ENCODE measurements at places on chromosomes 12 and 14.

GRCh38 chr14:22304326-22304725, 284.7 kb downstream of the DAD1 start:
- no peak for DNase-seq

DNA sequence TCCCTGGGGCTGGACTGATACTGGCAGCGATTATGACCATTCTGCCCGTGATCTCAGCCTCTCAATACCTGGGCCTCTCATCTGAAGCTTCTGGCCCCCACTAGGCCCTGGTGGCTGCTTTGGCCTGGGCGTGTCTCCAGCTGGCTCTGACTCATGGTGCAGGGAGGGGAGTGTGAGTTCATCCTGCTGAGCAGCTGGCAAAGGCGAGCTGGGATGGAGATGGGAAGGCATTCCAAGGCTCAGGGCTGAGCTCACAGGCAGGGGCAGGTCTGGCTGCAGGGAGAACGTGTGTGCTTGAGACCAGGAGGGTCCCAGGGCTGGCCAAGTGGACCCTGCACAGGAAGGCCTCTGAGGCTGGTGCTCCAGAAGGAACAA, 221.8 kb downstream of the TMEM121 start:
- no peak for DNase-seq

GRCh38 chr12:107801150-107801549, 26.6 kb downstream of the ASCL4 start:
- no peak for DNase-seq

DNA sequence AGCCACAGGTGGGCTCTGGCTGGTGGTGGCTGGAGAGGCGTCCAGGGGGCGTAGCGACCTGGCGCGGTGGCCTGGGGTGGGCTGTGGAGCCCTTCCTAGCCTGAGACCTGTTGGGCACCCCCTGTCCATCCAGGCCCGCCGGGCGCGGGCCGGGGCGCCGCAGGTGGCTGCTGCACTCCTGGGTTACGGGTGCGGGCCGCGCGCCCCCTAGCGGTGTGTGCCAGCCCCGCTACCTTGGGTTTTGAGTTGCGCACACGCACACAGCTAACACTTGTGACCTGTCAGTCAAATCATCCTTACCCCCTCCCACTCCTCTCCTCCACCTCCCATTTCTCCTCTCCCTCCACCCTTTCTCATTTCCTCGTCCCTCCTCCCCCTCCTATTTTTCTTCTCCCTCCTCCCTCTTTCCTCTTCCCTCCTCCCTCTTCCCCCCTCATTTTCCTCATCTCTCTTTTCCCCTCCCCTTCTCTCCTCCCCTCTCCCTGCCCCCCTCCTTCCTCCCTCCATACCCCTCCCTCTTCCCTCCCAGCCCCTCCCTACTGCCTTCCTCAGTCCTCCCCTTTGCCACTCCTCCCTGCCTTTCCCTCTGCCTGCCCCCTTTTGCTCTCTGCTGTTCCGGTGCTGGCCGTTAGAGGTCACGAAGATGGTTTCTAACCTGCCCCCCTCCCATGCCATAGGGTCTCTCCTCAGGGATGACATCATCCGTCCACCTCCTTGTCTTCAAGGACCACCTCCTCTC, 2.3 kb downstream of the MEG3 start:
- no peak for DNase-seq

GRCh38 chr12:46492471-46493085, 120.0 kb upstream of the SLC38A2 start:
- no peak for DNase-seq

GRCh38 chr12:113341535-113341934, 6.6 kb upstream of the SLC8B1 start:
- DNase-seq: no peak

DNA sequence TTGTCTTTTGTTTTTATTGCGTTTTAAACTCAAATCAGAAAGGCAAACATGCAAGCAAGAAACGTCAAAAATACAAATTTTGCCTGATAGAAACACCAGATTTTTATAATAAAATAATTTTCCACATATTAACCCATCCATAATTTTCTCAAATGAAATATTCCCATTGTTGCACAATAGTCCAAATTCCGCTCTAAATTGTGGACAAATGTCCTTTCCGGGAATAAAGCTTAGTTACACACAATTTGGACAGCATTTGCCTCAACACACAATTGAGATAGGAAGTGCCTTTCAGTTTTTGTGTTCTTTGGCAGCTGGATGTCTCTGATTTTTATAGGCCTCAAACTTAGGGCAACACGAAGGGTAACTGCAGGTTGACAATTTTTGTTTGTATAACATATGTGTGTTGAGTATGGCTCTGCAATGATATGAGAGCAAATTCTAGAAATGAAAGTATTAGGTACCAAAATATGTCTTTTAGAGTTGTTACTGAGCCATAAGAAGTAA, 105.8 kb downstream of the DIO2 start:
- DNase-seq: no peak

DNA sequence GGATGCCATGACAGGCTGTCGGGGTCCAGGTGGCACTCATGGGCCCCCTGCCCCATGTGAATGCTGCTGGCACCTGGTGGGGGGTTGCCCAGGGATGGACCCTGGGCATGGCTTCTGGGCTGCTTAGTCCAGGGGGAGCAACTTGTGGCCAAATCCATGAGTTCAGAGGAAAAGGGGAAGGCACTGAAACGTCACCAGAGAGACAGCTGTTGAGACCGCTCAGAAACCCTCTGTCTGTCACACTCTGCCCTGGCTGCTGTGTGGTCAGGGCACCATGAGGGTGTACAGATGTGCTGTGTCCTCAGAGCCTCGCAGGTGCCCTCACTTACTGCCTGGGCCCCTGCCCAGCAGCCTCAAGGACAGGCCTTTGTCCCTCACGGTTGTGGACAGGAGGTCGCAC, 9.4 kb downstream of the CLBA1 start:
- DNase-seq: no peak

- DNase-seq: no peak
Observed at GRCh38 chr12:100443434-100443833, 30.2 kb upstream of the NR1H4 start.

- DNase-seq: no peak
Observed at GRCh38 chr12:3086729-3087323, 9.6 kb downstream of the TSPAN9 start.

DNA sequence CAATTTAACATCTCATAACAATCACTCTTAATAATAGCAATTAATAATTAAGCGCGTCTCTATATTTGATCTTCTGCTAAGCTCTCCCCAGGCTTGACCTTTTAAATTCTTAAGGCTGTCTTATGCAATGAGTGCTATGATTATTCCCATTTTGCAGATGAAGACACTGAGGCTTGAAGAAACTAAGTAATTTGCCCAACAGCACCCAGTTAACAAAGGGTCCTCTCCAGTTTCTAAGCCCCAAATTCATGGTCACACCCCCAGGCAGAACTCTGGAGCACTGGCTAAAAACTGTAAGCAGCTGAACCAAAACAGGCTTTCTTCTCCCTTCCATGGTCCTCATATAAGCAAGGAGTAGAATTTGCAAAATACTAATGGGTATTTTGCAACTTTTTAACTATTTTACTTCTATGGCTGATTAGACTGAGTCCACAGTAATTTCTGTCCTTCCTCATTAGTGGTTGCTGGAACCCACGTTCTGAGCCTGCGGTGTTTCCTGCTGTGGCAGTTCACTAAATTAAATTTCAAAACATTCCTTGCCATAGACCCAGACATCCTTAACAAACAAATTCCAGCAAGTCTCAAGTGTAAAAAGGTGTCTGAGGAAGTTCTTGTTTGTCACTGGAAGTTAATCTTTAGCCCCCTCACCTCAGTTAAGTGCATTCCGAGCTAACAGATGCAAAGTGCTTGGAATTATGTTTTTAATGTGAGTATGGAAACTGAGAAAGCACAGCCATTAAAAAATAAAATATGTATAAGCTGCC, 76.5 kb downstream of the TMEM132D start:
- no peak for DNase-seq

GRCh38 chr12:45638386-45638785, 91.1 kb upstream of the ARID2 start:
- no peak for DNase-seq

DNA sequence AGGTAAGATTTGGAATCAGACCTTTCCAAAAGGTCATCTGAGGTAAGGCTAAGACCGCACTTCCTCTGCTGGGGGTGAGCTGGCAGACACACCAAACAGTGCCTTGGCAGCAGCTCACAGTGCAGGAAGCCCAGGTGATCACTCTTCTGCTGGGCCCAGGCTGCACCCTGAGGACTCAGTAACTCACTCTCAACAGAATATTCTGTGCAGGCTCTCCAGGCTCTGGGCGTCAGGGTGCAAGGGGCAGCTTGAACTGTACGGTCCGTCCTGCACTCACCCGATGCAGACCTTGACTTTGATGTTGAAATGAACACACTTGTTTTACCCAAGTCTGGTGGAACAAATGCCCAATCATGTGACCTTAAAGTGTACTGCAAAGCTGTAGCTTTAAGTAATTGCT, 6.0 kb downstream of the ALKBH2 start:
- DNase-seq: no peak

- no peak for DNase-seq
Observed at GRCh38 chr12:39277416-39277815, 165.5 kb downstream of the KIF21A start.

DNA sequence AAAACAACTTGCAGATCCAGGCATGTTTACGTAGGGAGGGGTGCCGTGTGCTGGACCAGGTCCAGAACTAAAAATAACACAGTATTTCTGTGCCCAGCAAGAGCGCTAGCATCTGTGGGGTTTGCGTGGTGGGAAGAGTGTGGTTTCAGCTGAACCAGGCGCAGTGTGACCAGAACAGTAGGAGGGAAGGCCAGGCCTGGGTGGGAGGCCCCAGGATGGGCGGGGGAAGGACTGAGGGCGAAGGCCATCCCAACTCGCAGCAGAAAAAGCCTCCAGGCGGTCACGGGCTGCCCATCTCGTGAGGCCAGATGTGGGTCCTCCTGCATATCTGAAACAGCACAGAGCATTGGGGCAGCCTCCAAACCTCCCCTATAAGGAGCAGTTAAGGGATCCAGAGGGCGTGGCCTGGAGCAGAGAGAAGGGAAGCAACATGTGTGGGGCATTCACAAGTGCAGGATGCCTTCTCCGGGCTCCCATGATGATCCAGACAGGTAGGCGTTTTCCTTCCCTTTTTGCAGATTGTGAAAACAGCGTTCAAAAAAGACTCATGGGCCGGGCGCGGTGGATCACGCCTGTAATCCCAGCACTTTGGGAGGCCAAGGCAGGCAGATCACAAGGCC, 17.8 kb upstream of the CD9 start:
- DNase-seq: no peak

GRCh38 chr12:130835436-130835835, 3.6 kb downstream of the STX2 start:
- DNase-seq: no peak

- no peak for DNase-seq
Observed at GRCh38 chr12:38905480-38906351, at the start of gene CPNE8. TSS of gene CPNE8 (minus strand) at chr12:38905591. CDS start at chr12:38905534, 57 bp downstream.

- no peak for DNase-seq
Observed at GRCh38 chr12:117501076-117501869, 139.8 kb upstream of the NOS1 start.

DNA sequence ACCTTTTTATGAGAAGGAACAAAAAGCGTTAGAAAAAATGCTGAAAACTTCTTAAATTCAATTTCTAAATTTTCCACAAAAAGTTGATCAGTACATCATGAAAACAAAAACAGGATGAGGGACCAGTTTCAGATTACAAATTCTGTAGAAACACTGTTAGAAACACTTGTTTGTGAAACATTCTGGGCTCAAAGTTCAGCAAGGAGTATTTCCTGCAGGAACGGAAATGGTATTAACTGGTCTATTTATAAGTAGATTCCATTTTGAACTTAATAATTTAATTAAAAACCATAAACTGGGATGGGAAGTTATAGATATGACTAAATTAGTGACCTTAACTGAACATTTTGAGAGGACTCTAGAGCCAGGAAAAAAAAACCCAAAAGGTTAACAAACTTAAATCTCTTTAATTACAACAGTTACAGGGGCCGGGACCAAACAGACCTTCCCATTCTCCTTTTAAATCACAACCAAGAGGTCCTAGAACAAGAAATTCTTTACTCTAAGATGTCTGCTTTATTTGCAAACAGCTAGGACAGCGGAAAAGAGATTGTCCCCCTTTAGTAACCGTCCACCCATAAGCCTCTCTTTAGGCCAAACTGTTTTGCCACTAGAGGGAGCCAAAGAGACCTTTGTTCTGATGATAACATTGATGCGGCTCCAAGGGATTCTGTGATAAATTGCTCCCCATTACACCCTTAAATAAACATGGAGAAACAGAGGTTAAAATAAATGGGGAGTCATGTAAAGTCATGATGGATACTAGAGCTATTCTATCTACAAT, 69.0 kb upstream of the RERGL start:
- DNase-seq: peak; percentile 41

- DNase-seq: no peak
Observed at GRCh38 chr14:74630881-74631690, 19.0 kb upstream of the LTBP2 start.

- DNase-seq: no peak
Observed at GRCh38 chr12:50185970-50186663, 18.9 kb upstream of the CERS5 start.

Measured in Jurkat, Clone E6-1 (cell line).